ENCODE measurements at places on chromosomes 2 and 18. TPM values are rescaled to one million over a fixed set of nuclear protein-coding genes. Genes with fewer than 3 reads are reported as not detected.

DNA sequence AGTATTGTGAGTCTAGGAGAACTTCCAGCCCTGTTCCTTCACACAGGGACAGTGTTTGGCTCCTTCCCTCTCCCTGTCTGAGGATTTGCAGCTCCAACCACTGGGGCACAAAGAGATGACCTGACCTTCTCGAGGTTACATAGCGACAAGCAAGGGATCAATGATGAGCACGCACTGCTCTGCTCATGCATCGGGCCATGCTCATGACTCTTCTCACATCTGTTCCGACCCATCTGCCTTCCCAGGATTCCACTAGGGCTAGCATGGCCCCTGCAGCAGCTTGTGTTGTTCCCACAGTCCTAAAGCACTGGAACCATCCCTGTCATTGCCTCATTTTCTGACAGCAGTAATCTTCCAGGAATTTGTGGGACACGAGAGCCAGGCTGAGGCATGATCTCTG, 78.8 kb upstream of the ARHGAP28 start:
- H3K4me1 ChIP-seq: peaks cover 2% of the 10 kb centered on the region
- no peaks in the 10 kb centered on the region for H3K36me3 ChIP-seq
- H3K4me3 ChIP-seq: no peak overlapping the region
- H3K27ac ChIP-seq: no peak overlapping the region
- no peak for DNase-seq

- peaks cover 7% of the 10 kb centered on the region for H3K4me1 ChIP-seq
- DNase-seq: no peak
- no peaks in the 10 kb centered on the region for H3K27me3 ChIP-seq
- H3K27ac ChIP-seq: no peak overlapping the region
Measured at GRCh38 chr2:118477111-118477862, 370.2 kb downstream of the EN1 start.

DNA sequence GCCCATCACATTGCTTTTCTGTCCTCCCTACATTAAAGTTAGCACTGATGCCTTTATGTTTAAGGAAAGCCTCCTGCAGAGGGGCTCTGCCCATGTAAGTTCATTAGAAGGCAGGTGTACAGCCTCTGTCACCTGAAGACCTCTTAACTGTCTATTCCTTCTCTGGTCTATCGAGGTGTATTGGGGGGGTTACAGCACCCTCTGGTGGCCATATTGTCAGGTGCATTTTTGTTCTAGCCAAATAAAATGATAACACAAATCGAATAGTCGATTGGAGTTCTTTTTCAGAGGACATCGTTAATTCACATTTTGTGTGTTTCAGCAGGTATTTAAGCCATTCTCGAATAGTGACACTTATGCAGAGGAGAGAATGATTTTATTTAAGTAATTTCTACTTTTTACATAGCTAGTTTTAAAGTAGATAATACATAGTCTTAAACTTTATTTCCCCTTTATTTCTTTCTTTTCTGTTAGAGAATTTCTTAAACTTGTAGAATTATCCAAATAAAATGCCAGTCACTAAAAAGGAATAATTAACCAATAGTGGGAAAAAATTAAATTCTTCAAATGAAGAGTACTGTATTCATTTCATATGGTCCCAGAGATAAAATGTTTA, 136.8 kb downstream of the NEDD4L start:
- DNase-seq: peak; percentile 67
- peaks cover 32% of the 10 kb centered on the region for H3K4me1 ChIP-seq
- H3K27me3 ChIP-seq: no peaks in the 10 kb centered on the region
- H3K27ac ChIP-seq: no peak overlapping the region

UGT1A10 gene
- total RNA-seq: not detected

RGPD3 gene
- 0.15 TPM for total RNA-seq

GRCh38 chr2:148982282-148982681, 56.2 kb upstream of the LYPD6B start:
- peaks cover 36% of the 10 kb centered on the region for H3K36me3 ChIP-seq
- H3K27me3 ChIP-seq: no peaks in the 10 kb centered on the region
- no peak for DNase-seq
- H3K4me1 ChIP-seq: peaks cover 14% of the 10 kb centered on the region

RAX gene
- total RNA-seq: not detected

FIGN gene
- total RNA-seq: 14.0 TPM

GRCh38 chr2:71578767-71579342, 125.5 kb downstream of the DYSF start:
- H3K4me3 ChIP-seq: no peak overlapping the region
- DNase-seq: no peak
- H3K36me3 ChIP-seq: peaks cover 56% of the 10 kb centered on the region
- H3K27ac ChIP-seq: peak overlapping the region; percentile 42
- peaks cover 34% of the 10 kb centered on the region for H3K27me3 ChIP-seq

DNA sequence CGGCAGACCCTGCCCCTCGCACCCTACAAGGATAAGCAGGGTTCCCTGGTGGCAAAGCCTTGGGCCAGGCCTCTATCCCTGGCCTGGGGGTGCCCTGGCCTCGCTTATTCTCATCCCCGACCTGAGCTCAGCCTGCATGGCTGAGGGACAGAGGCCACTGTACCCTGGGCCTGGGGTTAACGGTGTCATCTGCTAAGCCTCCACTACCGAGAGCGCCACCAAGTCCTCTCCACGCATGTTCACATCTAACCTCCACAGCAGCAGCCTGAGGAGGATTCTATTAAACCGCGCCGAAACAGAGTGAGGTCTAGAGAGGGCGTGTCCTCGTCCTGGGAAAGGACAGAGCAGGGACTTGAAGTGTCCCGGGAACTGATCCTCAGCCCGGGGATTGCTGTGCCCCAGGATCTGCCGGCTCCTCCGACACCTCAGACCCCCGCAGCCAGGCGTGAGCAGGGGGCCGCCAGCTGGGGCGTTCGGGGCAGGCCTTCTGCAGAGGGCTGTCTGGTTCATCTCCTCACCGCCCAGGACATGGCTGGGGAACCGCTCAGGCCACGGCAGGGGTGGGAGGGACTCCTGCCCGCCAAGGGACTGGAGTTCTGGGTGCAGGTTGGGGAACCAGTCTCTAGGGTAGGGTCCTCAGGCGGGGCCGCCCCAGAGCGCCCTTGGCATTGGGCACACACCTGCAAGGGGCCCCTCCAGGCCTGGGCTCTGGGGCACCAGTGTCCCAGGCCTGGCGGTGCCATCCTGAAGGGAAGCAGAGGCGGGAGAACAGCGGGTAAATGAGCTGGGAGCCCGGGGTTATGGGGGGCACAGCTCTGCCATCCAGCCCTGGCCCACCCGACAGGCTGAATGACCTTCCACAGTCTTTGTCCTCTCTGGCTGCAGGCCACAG, 68.0 kb upstream of the SMAD7 start:
- no peak overlapping the region for H3K27ac ChIP-seq
- no peaks in the 10 kb centered on the region for H3K4me1 ChIP-seq
- H3K4me3 ChIP-seq: no peak overlapping the region

DNA sequence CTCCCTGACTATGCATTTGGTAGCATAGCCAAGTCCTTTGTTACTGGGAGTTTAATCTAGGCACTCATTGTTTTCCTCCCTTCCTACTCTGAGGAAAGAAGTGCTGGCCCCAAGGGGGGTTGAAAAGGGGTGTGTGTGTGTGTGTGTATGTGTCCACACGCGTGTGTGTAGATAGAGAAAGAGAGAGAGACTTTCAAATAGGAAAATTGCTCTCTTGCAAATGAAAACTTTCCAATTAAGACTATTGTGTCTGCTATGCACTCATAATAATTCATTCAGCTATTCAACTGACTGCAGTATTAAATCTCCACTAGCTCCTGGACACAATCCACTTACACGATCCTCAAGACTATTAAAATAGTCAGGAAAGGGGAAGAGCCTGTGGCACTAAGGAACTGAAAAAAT, 92.9 kb upstream of the CSRNP3 start:
- no peak for DNase-seq
- no peak overlapping the region for H3K27ac ChIP-seq

KCNK3 gene
- total RNA-seq: not detected

Measured in endothelial cell (in vitro differentiated cells).